ENCODE measurements at places on chromosomes 1 and 21.

GRCh38 chr1:114892194-114892918, 37.7 kb downstream of the SYCP1 start:
- no peak for DNase-seq

- peak; percentile 29 for DNase-seq
These were observed 16.4 kb upstream of the CGN start for GRCh38 chr1:151494741-151495281.

GRCh38 chr1:2976180-2976562, 45.1 kb upstream of the ACTRT2 start:
- DNase-seq = no peak

GRCh38 chr1:12039164-12039525, 19.8 kb downstream of the MIIP start:
- no peak for DNase-seq

DNA sequence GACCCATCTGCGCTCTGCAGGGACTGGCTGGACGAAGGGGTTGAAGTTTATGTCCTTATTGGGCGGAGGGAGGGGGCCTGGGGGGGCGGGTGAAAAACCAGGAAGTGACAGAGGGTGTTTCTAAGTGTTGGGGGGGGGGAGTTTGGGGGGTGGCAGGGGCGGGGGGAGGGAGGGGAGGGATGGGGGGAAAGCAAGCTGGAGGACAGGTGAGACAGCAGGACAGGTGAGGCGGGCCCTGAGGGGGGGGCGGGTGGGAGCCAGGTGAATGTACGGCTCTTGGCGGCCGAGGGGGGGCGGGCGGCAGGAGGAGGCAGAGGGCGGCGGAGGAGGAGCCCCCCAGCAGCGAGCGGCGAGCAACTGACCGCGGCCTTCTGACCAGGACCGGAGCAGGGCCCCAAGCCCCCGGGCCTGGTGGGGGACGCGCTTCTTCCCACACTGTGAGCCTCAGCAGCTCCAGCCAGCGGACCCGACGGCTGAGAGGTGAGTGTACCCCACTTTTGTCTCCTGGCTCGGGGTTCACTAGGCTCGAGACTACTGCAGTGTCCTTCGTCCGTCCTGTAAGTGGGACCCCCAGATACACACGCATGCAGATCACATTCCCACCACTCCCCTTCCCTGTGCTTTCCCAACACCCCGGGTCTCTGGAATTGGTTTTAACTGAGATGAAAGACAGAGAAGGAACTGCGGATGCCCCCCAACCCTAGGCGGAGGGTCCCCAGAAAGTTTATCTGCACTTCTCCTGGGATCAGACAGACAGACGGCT, at the start of gene ZBTB7B:
TSS of gene ZBTB7B (plus strand) at position 339 of the 763 bp plus-strand sequence. CDS start 11,859 bp downstream, outside the sequence.
- peak; percentile 54 for DNase-seq

- DNase-seq = no peak
These were observed 7.1 kb upstream of the C1orf159 start for GRCh38 chr1:1122981-1123480.

- no peak for DNase-seq
These were observed 9.7 kb downstream of the ADGRL4 start for GRCh38 chr1:78996791-78997190.

- no peak for DNase-seq
These were observed 43.9 kb downstream of the UBE2G2 start for GRCh38 chr21:44757731-44758130.

- no peak for DNase-seq
These were observed 59.5 kb upstream of the KDM4A start for GRCh38 chr1:43590388-43590925.

- DNase-seq = no peak
These were observed 75.1 kb downstream of the PHTF1 start for GRCh38 chr1:113684153-113684541.

DNA sequence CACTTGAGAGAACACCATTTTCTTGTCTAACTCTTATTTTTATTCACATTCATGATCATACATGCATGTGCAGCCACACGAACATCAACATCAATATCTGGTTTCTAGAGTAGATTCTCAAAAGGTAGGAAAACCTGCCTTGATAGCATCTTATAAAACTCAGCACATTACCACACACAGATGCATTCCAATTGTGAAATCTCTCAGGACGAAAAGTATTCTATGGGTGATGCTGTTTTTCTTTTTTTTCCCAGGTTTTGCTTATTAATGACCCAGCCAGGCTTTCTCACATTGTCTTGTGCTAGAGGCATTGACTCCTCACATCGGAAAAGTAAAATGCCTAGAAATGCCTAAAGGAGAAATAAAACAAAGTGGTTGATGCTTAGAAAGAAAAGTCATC, 562.8 kb downstream of the KIF26B start:
- no peak for DNase-seq

- no peak for DNase-seq
These were observed 114.6 kb upstream of the NEK7 start for GRCh38 chr1:198042168-198042567.

GRCh38 chr1:33131191-33131590, 50.2 kb downstream of the AZIN2 start:
- no peak for DNase-seq

DNA sequence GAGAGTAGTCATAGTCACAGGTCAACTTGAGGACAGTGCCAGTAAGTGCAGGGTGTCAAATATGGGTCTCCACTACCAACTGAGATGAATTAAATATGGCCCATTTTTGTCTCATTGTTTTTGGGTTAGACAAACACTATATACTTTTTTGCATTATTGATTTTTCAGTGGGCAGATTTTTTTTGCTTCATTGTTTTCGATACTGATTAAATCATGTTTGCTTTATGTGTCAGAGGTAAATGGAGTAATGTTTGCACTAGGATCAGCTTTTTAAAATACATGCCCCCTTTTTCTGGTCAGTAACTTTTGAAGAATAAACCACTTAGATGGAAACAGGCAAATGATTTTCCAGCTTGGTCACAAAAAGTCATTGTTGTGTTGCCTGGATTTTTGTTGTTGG, 199.0 kb downstream of the USH2A start:
- no peak for DNase-seq

DNA sequence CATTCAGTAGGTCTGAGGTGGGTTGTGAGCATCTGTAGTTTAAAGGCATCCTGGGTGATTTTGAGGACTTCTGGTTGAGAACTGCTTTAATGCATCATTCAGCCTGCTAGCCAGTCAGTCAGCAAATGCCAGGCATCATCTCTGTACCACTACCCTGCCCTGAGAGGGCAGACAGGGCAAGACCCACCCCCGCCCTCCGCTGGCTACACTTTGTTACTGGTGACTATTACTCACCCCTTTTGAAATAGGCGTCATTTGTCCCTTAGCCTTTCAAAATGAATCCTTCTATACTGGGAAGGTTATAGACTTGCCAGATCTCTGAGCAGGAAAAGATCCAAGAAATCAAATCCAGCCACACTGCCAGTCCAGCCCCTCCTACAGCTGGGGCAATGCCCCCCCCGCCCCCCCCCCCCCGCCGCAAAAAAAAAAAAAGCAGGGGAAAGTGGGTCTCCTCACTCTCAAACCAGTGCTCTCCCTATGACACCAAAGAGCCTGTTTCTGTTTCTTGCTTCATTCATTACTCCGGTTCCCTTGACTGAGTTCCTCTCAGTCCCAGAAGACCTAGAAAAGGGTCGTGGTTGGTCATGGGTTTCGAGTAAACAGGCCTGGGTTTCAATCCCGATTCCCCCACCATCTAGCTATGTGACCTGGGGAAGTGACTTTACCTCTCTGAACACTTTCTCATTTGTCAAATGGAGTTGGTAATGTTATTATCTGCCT, 4.4 kb downstream of the SELENON start:
- no peak for DNase-seq

- no peak for DNase-seq
These were observed 75.7 kb downstream of the ENAH start for GRCh38 chr1:225577241-225577640.

GRCh38 chr1:228374711-228375577, 31.7 kb downstream of the TRIM11 start:
- no peak for DNase-seq

- no peak for DNase-seq
These were observed 94.2 kb downstream of the ARHGEF10L start for GRCh38 chr1:17633654-17634053.

DNA sequence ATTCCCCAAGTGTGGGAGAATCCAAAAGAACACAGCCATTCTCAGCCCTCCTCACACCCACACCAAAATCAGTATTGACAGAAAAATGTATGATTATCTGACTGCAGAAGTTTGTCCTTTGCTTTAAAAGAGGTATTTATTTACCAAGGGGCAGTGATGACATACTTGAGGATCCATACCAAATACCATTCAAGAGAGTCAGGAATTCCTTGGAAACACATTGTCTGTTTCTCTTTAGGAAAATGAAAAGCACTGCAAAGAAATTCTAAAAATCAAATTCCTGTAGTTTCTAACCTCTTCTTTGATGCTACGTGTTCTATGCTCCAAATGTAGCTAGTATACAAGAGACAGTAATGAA, 509.6 kb upstream of the CXADR start:
- no peak for DNase-seq
